ENCODE measurements at places on chromosomes 11 and 22.

- DNase-seq = peak; percentile 35
Observed at GRCh38 chr11:125517116-125517770, 21.2 kb upstream of the FEZ1 start.

- no peak for DNase-seq
Observed at GRCh38 chr11:35536470-35536869, 11.1 kb upstream of the PAMR1 start.

DNA sequence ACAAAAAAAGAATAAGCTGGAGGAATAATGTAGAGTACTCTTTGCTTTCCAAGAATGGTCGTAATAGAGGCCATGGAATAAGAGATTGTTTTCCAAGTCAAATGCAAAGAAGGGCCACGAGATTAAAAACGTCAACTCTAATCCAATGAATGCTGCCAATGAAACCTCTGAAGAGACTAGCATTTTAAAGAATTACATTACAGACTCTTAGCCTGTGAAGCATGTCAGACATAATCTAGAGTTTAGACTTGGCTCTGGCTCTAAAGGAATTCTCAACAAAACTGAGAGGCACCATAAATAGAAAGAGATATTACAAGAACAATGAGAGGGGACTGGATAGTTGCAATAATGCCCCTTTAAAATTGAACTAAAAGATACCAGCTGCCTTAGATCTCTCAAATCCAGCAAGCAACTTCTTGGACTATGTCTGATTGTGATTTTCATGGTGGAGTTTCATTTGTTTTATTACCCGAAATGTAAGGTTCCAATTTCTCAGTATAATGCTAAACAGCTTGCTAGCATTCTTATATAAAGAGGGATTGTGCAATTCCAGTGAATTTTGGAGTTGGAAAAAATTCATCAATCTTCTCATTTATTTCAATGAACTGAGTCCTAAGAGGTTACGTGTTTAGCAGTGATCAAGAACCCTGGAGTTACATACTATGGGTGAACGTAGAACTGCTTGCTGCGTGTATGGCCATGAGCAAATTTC lies 5.6 kb downstream of the ETS1 start:
- DNase-seq = no peak

DNA sequence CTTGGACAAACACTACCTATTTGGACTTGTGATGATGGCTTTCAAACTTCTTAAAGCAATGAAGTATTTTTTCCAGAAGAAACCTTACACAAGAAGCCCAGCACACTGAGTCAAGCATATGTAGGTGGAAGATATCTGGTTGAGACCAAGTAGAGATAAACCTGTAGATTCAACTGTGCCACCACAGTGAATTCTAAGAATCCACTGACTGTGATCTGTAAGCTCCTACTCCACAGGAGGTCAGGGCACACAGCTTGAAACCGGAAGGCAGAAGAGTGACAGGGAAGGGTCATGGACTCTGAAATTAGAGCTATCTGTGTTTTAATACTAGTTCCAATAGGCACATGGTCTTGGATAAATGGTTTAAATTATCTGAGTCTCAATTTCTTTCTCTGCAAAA lies 404.5 kb downstream of the ETS1 start:
- DNase-seq = no peak

- no peak for DNase-seq
Observed at GRCh38 chr11:60265373-60266214, 14.9 kb upstream of the MS4A4A start.

DNA sequence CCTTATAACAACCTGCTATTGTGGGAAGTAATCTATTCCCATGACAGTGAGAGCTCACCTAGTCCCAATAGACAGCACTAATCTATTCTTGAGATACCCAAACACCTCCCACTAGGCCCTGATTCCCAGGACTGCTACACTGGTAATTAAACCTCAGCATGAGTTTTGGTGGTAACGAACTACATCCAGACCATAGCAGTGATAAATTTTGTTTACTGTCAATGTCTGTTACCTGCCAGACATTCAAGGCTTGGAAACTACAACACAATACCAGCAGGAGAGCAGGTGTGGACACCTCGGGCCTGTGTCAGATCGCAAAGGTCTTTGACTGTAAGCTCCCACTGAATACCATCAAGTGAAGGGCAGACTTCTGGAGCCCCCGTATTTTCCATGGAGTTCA lies 187.1 kb downstream of the ARHGAP42 start:
- DNase-seq = no peak

DNA sequence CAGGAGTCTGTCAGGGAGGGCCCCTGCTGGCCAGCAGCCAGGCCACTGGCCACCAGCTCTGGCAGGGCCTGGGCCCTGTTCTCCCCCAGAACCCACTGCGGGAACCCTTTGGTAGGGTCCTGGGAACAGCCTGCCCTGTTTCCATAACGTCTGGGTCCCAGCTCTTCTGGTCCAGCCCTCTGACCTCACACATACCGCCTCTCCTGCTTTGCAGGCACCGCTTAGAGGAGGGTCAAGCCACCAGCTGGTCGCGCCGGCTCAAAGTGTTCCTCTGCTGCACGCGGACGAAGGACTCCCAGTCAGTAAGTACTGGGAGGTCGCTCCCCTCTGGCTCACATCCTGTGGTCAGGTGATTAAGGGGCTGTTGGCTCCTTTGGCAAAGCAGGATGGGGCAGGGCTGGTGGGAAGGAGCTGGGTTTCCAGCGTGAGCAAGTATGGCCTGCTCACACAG lies 26.6 kb upstream of the MYRF start:
- no peak for DNase-seq

DNA sequence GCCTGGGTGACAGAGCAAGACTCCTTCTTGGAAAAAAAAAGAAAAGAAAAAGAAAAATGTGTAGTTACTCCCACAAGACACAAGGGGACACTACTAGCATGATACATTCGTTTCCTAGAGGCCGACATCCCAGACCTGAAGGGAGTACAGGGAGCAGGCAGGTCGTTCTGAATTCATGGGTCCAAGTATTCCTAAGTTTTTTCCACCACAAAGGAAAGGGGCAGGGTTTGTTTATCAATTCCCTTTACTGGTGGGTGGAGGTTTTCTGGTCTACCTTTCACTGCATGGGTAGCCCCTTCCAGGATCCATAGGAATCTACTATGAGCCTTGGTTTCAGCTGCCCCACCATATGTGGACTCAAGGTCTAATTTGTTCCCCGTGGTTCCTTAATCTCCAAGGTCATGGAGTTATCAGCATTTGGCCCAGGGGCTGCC lies 11.8 kb downstream of the TIGD3 start:
- DNase-seq = no peak

GRCh38 chr22:31622980-31623379 lies 39.0 kb downstream of the PISD start:
- no peak for DNase-seq

- DNase-seq = peak; percentile 71
Observed at GRCh38 chr11:94768602-94769541, 716 bp downstream of the AMOTL1 start.

DNA sequence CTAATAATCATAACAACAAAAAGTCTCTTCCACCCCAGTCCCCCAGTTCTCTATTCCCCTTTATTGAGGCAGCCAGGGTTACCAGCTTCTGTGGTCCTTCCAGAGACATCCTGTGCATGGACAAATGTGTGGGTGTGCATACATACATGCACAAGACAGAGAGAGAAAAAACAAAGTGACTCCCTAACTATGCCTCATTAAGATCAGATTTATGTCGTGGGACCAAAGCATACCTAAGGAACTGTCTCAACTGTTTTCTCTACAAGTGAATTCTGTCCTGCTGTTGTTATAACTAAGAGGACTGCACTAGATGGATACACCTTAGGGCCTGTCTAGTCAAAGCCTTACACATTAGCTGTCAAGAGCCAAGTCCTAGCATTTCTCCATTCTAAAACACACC lies 106.7 kb downstream of the MRTFA start:
- DNase-seq = no peak

- DNase-seq = no peak
Observed at GRCh38 chr11:118957968-118958367, 1.9 kb downstream of the UPK2 start.

- no peak for DNase-seq
Observed at GRCh38 chr11:102990145-102990544, 34.6 kb upstream of the MMP13 start.

GRCh38 chr11:9899676-9900075 lies 235.8 kb downstream of the SWAP70 start:
- no peak for DNase-seq

- DNase-seq = peak; percentile 88
Observed at GRCh38 chr22:36201630-36202319, at the start of gene APOL4. TSS of gene APOL4 (minus strand) at chr22:36201809. CDS start at chr22:36201734, 75 bp downstream.

- peak; percentile 11 for DNase-seq
Observed at GRCh38 chr22:23073526-23074229, 3.4 kb downstream of the GNAZ start.

DNA sequence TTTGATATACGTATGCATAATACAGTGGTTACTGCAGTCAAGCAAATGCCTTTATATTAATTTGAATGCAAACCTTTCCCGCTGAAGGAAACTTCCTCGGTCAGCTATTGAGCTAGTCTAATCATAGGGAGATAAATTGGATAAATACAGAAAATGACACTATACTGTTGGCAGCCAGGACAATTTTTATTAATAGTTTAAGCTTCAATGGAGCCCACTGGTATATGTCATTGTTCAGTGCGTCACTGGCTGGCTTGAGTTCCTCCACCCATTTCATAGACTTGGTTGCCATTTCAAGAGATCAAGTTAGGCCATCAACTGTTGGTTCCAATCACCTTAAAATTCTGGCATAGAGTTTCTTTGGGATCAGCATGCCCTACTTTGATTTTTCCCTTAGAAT lies 32.5 kb upstream of the DNAJB7 start:
- no peak for DNase-seq

- DNase-seq = no peak
Observed at GRCh38 chr22:31248965-31249958, 37.2 kb downstream of the LIMK2 start.

- no peak for DNase-seq
Observed at GRCh38 chr11:36282926-36283325, 6.3 kb downstream of the COMMD9 start.

DNA sequence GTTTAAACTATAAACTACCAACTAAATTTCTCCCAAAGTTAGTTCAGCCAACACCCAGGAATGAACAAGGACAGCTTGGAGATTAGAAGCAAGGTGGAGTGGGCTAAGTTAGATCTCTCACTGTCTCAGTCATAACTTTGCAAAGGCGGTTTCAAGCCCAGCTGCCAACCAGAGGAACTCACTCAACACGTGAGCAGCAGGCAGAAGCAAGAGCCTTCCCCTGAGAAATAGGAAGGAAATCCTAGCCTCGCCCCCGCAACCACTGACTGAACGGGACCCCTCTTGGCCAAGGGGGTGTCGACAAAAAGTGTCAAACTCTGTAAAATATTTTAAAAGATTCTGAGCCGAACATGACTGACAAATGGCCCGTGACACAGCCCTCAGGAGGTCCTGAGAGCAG lies 4.4 kb upstream of the KRTAP5-9 start:
- no peak for DNase-seq

DNA sequence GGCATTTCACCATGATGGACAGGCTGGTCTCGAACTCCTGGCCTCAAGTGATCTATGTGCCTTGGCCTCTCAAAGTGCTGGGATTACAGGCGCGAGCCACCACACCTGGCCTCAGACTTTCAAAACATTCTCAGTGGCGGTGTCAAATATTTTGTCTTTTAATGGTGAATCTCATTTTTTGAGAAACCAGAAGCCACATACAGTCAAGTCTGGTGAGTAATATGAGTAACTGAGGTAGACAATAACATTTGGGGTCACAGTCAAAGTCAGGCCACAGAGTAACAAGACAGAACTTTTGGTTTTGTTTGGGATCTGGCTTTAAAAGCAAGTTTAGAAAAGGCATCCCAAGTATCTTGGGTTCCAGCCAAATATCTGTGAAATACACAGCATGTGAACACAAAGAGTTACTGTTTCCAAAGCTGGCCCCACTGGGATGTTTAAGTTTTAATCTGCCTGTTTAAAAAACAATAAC lies 5.6 kb upstream of the TMA7B start:
- DNase-seq = no peak

- peak; percentile 87 for DNase-seq
Observed at GRCh38 chr11:2825261-2825888, 60.2 kb downstream of the CDKN1C start.
